ENCODE measurements at places on chromosomes 1 and 21.

GRCh38 chr1:176880955-176881595, 283.4 kb downstream of the ASTN1 start:
- DNase-seq, result peak; percentile 9

DNA sequence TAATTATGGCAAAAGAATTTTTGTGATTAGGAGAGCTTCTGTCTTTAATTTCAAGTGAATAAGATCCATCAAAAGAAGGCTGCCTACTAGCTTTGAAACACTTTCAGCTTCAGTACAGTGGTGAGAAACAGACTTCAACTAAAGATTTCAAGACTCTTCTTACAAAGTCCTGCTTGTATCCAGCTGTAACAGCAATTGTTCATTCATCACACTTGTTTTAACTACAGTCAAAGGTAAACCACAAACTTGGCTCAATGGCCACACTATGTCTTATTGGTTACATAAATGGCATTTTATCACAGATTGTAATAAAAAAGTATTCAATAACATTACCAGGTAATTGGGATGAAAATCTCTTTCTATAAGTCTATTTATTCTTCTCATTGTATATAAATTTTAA, 59.2 kb downstream of the WARS2 start:
- no peak for DNase-seq

DNA sequence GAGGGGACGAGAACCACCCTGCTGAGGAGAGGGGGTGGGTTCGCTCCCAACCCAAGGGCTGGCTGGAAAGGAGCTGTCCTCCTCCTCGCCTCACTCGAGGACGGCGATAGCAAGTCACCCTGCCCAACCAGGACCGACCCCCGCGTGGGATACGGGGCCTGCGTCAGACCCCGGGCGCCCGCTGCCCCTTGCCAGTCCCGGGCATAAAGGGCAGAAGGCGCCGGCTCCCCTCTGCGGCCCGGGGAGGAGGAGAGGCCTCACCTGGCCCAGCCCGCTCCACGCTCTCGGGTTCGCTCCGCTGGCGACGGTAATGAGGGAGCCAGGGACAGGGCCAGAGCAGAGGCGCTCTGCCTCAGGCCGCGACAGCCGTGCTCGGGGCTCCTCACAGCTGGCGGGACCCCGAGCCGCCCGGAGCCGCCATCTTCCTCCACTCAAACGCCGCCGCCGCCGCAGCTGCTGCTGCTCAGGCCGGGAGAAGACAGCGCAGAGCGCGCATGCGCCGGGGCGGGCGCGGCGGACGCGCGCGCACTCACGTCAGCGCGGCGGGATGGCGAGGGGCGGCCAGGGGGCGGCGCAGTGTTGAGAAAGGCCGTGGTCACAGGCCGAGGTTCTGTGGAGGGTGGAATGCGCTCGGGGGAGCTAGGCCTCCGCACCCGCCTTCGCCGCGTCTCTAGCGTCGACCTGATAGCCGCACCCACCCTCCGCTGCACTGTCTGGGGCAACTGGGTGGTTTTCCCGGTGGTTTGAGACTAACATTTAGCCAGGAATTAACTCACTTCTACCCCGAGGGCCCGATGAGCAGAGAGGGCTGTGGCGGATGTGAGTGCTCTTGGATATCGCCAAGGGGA, at the start of gene FBXO42:
Gene FBXO42 (minus strand): TSS at position 487 of the 848 bp plus-strand sequence. CDS start 37,062 bp downstream, outside the sequence.
- peak; percentile 86 for DNase-seq

GRCh38 chr1:233075915-233076295, 125.5 kb downstream of the NTPCR start:
- no peak for DNase-seq

DNA sequence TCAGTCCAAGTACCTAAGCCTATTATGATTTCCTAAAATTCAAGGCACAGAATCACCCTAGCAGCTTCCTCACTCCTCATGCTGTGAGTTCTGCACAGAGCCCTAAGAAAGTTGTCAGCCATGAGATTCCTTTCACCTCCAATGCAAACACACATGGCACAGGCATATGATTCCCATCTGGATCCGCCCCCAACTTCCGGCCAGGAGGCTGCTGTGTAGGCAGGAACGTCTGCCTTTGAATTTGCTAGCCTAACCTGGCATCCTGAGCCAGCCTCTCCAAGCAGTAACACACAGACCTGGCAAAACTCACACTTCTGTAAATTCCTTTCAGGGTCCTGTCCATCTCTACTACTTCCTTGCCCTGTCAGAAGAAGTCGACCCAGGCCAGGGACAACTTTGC, 521.1 kb upstream of the BEND5 start:
- DNase-seq, result no peak

DNA sequence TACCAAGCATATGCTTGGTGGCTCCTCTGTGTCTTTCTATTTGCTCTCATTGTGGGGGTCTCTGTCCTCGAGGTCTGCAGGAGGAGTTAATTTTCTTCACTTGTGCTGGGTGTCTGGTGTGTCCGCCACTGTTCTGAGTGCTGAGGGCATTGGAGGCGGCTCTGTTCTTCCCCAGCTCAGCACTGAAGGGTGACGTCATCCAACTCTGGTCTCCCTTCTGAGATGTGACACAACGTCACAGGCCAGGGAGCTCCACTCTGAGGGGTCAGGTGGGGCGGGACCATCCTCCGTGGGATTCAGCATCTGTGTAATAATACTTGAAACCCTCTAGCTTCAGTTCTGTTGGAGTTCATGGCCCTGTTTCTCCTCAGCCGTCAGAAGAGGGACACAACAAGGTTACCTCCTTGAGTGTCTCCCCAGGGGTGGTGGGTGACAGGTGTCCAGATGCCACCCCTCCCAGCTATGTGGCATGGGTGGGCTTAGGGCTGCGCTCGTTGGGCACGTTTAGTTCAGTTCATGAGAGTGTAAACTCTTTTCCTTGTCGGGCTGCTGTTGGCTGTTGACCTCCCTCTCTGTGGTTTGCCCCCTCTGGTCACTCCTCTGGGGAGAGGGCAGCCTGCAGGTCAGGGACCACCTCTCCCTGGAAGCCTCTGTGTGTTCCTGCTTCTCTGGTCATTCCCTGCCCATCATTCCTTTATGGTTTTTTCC, 3.1 kb downstream of the IBA57 start:
- DNase-seq, result no peak

DNA sequence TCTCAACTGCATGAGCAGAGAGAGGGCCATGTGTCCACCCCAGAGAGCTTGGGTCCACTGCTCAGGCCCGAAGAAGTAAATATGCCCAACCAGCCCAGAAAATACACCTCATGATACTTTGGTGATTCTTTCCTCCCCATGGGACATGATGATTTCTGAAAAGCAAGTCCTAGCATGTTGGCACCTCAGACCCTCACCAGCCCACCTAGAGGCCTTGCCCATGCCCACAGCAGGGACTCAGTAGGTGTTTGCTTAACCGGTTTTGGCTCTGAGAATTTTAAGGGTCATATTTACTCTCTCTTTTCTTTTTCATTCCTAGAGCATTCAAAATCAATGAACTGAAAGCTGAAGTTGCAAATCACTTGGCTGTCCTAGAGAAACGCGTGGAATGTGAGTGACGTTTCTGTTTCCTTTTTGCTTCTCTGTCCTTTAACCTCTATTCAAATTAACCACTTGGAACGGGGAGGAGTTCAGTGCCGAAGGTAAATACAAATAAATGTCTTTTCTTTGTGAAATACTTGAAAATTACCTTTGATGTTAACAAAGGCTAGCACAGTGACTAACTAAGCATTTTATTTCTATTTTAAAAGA, 79.7 kb downstream of the PDE9A start:
- no peak for DNase-seq

- no peak for DNase-seq
Observed at GRCh38 chr21:43827015-43827611, 37.7 kb downstream of the RRP1 start.

DNA sequence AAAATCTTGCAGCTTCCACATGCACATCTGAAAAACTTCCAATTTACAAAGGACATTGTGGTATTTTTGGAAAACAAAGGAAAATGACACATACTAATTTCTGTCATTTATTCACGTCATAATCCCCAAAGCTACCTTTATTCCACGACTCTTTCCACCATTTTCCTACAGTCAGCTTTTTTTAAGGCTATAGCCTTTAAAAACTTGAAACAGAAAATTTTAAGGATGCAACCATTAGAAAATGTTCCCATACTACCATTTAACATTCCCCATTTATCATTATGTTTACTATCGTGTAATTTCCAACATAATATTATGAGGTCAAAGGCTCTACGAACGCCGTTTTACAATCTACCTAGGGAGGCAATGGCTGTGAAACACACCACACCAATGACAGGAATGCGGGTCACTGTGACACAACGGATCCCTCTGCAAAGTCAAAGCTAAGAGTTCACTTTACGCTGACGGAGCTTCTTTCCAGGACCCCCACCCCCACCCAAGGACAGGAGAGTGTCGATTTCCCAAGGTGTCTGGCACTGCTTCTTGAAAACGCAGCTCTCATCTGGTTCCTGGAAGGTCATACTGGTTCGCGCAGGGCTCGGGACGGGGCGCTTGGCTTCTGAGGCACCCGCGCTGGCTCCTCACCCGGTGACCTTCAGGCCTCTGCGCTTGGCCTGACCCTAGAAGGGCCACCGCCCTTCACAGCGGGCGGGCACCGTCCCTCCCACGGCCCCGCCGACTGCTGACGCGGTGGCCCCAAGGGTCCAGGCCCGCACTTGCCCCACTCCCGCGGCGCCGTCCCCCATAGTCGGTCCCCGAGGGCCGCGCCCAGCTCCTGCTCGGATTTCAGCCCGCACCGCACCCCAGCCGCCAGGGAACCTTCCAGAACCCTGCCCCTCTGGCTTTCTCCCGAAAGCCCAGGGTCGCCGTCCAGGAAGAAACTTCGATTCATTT, 50.5 kb upstream of the ATF3 start:
- DNase-seq, result no peak

DNA sequence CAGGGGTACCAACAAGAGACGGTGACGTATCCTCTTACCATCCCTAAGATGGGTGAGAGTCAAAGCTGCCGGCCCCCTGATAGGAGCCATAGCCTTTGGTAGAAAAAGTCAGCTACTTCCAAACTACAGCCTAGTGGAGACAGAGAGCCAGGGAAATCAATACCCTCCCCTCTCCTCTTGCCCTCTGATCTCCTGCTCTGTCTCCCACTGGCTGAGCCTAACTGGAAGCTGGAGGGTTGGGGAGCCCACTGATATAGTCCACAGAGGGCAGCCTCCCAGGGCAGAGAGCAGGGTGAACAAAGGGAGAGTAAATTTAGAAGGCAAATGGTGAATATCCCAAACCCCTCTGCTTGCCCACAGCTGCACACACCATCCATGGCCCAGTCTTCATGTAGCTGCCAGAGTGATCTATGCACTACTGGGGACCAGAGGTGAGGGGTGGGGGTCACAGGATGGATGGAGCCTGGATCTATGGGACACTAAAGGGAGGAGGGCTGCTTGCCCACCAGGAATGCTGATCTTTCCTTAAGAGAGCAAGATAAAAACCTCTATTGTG, 80.0 kb downstream of the DHRS3 start:
- DNase-seq, result no peak

DNA sequence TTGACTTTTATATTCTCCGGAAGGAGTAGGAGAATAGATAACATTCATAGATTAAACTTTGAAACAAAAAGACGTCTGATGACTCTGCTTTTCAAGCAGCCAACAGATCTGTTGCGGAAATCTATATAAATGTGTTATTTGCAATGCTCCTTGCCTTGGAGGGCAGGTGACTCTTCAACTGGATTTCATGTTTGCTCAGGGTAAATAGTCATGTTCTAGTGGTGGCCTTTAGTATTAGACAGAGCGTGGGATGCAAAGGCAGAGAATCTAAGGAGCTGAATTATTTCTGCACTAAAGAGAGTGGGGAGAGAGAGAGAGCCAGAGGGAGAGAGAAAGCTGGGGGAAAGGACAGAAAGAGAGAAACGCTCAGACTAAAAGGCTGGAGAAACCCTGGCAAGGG, 454.3 kb downstream of the AJAP1 start:
- no peak for DNase-seq

- DNase-seq, result no peak
Observed at GRCh38 chr1:230754796-230755195, 7.6 kb downstream of the CAPN9 start.

- no peak for DNase-seq
Observed at GRCh38 chr1:176469450-176470010, 6.6 kb downstream of the PAPPA2 start.

DNA sequence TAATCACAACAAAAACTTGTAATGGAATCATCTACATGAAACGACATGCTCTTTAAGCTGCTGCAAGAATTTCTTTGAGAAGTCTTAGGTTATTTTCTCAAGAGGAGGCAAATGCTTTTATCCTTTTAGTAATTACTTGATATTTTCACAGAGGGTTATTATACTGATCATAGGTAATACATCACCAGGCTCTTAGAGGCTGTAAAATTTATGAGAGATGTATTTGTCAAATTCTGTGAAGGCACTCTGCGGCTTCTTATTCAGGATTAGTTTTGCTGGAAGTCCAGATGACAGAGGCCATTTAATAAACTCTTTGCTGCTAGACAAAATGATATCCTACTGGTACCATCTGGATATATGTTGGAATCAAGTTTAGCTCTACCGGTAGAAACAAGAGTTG, 624.3 kb upstream of the BRINP3 start:
- no peak for DNase-seq

DNA sequence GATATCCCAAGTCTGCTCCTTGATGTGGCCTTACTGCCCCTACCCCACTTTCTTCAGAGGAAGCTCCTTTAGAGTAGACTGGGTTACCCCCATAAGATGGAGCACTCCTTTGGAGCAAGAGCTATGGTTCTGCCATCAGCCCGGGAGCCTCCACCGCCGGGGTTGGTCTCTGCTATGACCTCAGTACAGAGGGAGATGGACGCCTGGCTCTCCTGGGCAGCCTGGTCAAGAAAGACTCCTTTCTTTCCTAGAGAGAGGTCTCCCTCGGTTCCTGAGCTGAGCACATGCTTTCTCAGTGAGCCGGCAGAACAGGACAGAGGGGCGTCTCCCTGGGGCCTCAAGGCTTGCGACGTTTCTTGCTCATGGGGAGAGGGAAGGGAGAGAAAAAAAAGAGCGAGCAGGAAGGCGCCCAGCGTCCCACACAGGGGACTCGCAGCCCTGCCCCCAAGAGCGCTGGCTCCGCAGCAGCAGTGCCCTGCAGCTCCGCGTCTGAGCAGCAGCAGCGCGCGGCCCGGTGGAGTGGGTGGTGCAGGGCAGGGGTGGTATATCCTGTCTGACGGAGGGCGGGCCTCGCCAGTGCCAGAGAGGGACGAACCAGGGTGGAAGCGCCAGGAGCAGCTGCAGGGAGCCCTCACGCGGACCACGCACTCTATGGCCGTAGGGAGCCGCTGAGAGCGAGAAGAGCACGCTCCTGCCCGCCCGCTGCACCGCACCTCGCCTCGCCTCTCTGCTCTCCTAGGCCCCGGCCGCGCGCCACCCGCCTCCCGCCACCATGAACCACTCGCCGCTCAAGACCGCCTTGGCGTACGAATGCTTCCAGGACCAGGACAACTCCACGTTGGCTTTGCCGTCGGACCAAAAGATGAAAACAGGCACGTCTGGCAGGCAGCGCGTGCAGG, at the start of gene PKP1:
Gene PKP1 (plus strand): TSS at position 576 of the 899 bp plus-strand sequence. CDS start 197 bp downstream, at position 773.
- DNase-seq, result no peak

DNA sequence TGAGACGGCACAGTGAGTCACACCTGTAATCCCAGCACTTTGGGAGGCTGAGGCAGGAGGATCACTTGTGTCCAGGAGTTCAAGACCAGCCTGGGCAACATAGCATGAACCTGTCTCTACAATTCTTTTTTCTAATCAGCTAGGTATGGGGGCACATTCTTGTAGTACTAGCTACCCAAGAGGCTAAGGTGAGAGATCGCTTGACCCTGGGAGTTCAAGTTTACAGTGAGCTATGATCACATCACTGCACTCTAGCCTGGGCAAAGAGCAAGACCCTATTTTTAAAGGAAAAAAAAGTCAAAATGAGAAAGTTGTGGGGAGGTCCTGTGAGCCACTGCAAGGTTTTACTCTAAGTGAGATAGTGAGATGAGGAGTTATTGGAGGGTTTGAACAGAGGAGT, 34.8 kb upstream of the AHCTF1 start:
- DNase-seq, result no peak

- no peak for DNase-seq
Observed at GRCh38 chr1:197638316-197638715, 137.0 kb downstream of the DENND1B start.

GRCh38 chr1:23966973-23967493, 7.4 kb downstream of the PNRC2 start:
- no peak for DNase-seq

Measured in T follicular helper cell (primary cell).